ENCODE measurements at places on chromosomes 11 and 22. TPM values are rescaled to one million over a fixed set of nuclear protein-coding genes. Genes with fewer than 3 reads are reported as not detected.

DNA sequence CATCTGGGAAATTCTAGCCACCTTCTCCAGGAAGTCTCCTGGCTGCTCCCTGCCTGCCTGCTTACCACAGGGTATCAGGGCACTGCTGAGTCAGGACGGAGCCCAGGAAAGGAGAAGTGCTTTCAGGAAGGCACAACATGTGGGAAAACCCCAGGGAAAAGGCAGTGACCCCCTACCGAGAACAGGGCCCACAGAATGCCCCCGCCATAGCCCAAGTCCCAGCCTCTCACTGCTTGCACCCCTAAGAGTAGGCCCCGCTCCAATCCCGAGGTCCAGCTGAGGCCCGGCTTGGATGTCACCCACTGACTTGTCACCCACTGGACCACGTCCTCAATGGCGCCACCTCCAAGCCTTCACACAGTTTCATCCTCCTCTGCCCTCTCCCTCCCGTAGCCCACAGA, 34.1 kb downstream of the ARAP1 start:
- no peak for DNase-seq

Gene C11orf16
- total RNA-seq: not detected

Gene POTEH
- not detected for total RNA-seq

DNA sequence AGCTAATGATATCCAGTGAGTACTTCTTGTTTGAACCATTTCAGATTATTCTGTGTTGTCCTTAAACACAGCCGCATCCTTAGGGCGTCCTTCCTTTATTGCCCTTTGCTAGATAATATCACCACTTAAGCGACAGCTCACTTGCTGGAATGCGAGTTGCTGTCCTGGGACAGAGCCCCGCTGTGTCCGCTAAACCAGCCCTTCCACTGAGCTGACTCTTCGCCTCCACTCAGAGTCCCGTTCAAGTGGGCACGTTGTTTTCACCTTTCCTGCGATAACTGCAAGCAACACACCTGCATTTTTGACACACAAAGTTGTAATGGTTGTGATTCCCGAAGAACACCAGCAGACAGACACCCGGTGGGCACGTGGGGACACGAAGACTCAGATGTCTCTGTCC, 140.0 kb downstream of the TBC1D22A start:
- no peak for DNase-seq

Gene LPXN
- 11.0 TPM for total RNA-seq

Gene DDIAS
- 4.0 TPM for total RNA-seq

GRCh38 chr11:132184079-132184478, 813.7 kb downstream of the NTM start:
- no peak for DNase-seq

DNA sequence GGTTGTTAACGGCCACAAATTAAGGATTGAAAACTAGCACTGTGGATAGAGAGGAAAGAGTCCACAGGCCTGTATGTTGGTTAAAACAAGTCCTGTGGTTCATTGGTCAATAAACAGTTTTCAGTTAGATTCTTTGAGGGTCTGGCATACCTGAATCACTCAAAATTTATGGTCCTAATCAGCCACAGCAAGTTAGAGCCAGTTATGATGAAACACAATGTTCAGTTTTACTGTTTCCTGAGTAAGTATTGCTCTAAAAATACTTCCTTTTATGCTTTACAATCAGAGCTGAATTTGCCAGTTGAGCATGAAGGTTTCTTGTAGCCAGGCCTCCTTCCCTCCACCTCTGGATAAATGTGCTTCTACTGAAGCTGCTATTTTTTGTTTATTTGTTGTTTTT, 12.9 kb upstream of the CAT start:
- no peak for DNase-seq

- peak; percentile 90 for DNase-seq
Observed at GRCh38 chr11:34234086-34234740, 123.6 kb downstream of the ABTB2 start.

- DNase-seq: no peak
Observed at GRCh38 chr22:23248583-23248982, 68.3 kb downstream of the BCR start.

DNA sequence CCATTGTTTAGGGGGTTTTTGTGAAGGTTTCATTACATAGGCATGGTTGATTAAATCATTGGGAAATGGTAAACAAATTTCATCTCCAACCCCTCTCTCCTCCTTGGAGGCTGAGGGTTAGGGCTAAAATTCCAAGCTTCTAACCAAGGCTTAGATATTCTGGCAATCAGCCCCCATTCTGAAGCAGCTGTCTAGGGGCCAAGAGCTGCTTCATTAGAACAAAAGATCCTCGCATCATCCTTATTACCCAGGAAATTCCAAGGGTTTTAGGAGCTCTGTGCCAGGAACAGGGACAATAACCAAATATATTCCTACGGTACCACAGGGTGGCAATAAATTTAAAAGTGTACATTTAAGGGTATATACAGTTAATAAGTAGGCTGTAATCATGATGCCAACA, 22.5 kb upstream of the EED start:
- no peak for DNase-seq

- DNase-seq: no peak
Observed at GRCh38 chr22:23251445-23252093, 71.3 kb downstream of the BCR start.

DNA sequence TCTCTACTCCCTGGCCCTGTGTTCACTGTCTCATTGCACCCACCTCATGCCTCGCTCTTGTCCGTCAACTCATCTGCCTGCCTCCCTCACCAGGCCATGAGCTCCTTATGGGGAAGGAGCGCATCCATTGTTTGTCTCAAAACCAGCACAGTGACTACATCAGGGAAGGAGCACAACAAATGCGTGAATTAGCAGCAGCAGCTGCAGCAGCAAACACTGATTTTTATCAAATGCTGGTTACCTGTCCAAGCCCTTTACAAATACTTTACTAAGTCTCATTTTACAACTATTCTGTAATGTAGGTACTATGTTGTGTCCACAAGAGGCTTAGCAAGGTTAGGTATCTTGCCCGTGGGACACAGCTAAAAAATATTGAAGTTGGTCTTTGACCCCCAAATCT, 85.9 kb upstream of the PLET1 start:
- no peak for DNase-seq

GRCh38 chr11:130150790-130151189, 8.8 kb upstream of the ST14 start:
- DNase-seq: no peak

- DNase-seq: peak; percentile 93
Observed at GRCh38 chr11:93718057-93718563, 23.2 kb downstream of the TAF1D start.

Gene CELSR1
- total RNA-seq: 1.3 TPM

DNA sequence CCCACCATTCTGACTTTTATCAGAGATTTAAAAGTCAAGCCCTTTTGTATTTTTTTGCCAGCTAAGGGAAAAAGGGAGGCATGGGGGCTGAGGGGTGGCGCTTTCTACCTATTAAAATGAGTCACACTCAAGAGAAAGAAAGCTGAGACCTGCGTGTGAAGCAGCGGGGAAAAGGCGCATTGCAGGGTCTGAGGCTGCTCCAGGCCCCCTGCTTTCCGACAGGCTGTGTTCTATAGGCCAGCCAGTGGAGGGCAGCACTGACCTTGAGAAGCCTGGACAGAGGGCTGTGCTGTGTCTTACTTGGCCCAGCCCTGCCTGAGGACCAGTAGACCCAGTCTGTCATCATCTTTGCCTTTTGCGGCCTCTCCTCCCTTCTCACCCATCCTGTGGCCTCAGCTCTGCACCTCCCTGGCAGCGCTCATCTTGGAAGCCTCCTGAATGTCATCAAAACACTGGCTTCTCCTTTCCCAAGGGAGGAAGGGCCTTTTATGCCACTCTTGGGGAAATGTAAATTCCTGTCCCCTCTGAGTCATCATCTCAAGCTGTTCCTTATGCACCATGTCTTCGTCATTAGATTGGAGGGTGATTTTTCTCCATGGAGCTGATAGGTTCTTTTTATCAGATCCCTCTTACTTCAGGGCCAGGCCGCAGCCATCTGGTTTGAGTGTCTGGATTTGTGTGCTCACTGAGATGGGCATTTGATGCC, 12.6 kb upstream of the MAPK8IP1 start:
- peak; percentile 40 for DNase-seq

Gene RBMXL2
- under 0.01 TPM for total RNA-seq

GRCh38 chr11:70883973-70884623, 368.3 kb downstream of the SHANK2 start:
- no peak for DNase-seq

- DNase-seq: no peak
Observed at GRCh38 chr11:32883421-32883820, 9.2 kb upstream of the QSER1 start.

DNA sequence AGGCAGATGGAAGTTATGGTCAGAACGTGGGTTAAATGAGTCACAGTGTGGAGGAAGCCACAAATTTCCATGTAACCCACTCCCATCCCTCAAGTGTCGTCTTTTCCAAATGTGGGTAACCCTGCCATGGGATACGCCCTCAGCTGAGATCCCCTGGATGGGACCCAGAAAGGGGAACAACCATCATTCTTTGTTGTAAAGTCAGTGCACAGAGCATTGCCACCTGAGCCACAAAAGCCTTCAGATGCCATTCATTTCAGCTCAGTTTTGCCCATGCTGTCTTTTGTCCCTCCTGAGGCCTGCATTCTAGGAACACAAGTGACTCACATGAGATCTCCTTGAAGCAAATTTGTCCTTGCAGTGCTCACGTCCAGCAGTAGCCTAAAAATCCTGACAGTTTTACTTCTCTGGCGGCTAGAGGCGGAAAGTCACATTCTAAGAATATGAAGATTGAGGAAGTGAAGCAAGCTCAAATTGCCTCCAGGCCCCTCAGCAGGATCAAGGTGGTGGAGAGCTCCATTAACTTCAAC, 30.6 kb downstream of the MMP13 start:
- no peak for DNase-seq

DNA sequence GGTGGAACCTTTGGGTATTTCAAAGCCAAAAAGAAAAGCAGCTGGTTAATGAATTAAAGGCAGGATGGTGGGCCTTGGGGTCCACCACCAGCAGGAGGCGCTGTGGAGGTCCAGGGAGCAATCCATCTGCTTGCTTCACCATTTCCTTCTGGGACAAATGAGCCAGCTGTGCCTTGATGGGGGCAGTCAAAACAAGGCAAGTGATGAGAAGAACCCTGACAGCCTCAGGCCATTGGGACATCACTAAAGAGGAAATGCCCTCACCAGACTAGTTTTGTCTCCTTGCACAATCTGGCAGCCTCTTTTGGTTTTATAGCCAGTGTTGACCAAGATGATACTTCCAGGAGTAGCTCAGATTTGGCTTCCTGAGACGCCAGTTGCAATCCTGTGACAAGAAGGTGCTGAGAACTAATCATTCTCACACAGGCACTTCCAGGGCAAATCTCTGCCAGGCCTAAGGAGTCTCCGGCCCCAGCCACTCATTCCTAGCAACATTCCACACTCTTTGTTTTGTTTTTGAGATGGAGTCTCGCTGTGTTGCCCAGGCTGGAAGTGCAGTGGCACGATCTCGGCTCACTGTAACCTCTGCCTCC, 38.2 kb upstream of the WEE1 start:
- peak; percentile 76 for DNase-seq

Gene YPEL4
- total RNA-seq: 3.5 TPM

Gene CRYBA4
- total RNA-seq: not detected

Gene KAT5
- 75.7 TPM for total RNA-seq

- DNase-seq: no peak
Observed at GRCh38 chr11:12216671-12217374, 106.4 kb downstream of the MICAL2 start.

GRCh38 chr11:69162505-69162904, 6.8 kb downstream of the SMIM38 start:
- no peak for DNase-seq

DNA sequence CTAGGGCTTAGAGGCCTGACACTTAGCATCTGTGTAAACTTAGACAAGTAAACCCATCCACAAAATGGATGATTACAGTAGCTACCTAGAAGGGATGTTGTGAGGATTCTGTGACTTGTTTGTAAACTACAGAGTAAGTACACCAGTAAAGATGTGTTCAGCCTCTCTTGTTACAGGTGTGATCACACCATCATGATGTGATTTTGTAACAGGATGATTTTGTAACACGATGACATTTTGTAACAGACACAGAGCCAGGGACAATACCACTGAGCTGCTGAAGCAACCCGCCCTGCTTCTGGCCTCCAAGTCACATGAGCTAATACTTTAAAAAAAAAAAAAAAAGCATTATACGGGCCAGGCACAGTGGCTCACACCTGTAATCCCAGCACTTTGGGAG, 17.0 kb downstream of the FADD start:
- no peak for DNase-seq

- DNase-seq: no peak
Observed at GRCh38 chr11:119051440-119052162, 5.4 kb downstream of the HYOU1 start.

Gene ZC3H12C
- total RNA-seq: 11.8 TPM

Gene STK33
- total RNA-seq: 7.3 TPM

All from hematopoietic multipotent progenitor cell (in vitro differentiated cells).